ENCODE measurements at places on chromosomes 13 and 19. TPM values are rescaled to one million over a fixed set of nuclear protein-coding genes. Genes with fewer than 3 reads are reported as not detected.

DNA sequence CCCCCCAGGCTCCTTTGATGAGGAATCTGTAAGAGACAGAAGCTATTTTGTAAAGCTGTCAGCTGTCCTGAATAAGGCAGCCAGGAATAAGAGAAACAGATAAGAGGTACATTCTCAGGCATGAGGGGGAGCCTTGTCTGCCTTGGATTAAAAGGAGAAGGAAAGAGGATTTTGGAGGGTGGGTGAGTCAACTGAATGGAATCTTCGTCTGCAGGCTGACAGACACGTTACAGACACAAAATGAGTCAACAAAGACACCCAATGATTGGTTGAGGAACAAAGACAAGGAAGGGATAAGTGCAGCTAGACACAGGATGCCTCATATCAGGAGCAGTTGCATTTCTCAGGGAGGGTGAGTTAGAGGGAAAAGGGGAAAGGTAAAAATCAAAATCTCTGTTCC lies 162.5 kb downstream of the OLFM4 start:
- DNase-seq = no peak

DNA sequence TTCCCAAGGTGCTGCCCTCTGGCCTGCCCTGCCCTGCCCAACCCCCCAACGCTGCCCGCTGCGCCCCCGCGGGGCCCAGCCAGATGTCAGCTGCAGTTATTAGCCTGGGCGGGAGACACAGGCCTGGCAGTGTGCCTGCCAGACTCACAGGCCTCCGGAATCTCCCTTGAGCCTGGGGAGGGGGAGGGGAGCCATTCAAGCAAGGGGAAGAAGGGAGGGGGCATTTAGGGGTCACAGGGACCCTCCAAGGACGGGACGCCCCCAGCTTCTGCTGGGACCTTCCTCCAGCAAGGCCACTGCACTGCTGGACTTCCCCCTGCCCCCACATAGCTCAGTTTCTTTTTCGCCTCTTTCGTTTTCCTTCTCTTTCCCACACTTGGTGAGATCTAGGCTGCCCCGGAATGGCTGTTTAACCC lies 2.6 kb upstream of the JUNB start:
- peak; percentile 92 for DNase-seq

DNA sequence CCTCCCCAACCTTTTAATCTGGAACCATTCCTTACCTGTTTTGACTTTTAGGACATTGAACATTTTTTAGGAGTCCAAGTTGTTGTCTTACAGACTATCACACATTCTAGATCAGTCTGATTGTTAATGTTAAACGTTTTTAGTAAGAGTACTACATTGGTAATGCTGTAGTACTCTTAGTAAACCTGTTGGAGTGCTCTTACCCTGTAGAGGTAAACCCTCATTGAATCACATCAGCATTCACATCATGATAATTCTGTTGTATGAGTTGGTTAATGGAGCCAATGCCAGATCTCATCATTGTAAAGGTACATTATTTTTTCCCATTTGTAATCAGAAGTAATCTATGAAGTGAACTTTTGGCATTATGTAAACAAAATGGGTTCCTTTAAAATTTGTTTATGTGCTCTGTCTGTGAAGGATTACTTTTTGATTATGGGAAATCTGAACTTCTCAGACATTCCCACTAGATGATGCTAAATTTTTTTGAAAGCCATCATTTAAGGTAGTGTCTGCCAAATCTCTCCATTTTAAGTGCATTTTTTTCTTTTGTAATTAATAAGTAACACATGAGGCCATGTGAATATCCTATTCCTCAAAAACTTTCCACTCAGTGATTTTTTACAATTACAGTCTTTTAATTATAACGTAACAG lies 55.2 kb downstream of the VWA8 start:
- DNase-seq = no peak

DNA sequence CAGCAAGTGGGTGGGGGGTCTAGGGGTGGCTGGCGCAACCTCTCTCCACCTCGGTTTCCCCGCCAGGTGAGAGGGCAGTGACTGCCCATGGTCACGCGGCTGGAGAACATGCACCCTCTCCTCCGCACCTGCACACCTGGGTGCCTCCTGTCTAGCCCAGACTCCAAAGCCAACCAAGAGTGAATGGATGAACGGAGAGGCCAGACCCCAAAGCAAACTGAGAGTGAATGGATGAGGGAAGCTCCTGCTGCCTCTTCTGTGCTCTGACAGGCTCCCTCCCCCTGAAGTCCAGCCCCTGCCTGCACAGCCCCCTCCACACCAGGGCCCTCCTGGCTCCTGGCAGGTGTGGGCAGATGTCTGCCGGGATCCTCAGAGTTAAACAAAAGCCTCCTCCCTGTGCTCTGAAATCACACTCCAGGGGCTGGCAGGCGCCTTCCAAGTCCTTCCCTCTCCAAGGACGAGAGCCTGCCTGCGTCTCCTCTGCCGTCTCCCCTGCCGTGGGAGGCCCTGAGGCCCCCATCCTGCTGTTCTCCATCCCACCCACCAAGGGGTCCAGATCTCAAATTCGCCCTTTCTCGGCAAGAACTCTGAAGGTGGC lies 2.2 kb downstream of the SBNO2 start:
- DNase-seq = no peak

DNA sequence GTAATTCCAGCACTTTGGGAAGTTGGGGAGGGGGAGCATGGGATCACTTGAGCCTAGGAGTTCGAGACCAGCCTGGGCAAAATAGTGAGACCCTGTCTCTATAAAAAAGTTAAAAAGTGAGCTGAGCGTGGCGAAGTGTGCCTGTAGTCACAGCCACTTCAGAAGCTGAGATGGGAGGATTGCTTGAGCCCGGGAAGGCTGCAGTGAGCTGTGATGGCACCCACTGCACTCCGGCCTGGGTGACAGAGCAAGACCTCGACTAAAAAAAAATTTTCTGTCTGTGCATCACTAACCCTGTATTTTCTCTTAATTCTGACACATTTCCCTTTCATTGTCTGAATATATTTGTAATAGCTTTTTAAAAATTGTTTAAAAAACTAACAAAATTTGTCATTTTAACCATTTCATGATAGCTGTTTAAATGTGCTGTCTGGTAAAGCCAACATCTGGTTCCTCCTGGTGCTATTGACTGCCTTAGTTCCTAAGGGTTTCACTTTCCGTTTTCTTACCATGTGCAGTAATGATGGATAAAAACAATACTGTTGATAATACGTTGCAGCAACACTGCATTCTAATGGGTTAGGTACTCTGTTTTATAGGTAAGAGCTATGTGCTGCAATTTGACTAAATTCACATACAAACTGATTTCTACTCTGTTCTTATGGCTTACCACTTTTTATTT lies 29.7 kb downstream of the LATS2 start:
- DNase-seq = no peak

DNA sequence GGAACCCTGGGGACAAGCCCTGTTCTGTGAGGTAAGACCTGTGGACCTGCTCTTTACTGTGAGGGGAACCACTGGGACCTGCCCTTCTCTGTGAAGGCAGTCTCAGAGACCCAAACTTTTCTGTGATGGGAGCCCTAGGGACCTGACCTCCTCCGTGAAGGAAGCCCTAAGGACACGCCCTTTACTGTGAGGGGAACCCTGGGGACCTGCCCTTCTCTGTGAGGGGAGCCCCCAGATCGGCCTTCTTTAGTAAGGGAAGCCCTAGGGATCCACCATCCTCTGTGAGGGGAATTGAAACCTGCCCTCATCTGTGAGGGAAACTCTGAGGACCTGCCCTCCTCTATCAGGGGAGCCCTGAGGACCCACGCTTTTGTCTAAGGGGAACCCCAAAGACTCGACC lies 343.5 kb downstream of the UQCRFS1 start:
- DNase-seq = no peak

- DNase-seq = peak; percentile 46
Measured at GRCh38 chr19:52898101-52898500, 666 bp upstream of the ZNF320 start.

GRCh38 chr13:53126841-53127245 lies 98.2 kb downstream of the OLFM4 start:
- DNase-seq = peak; percentile 42

- DNase-seq = no peak
Measured at GRCh38 chr19:46625731-46626130, 842 bp upstream of the PTGIR start.

GRCh38 chr19:11054628-11055027 lies 34.6 kb upstream of the LDLR start:
- DNase-seq = no peak

GRCh38 chr19:41334793-41335192 lies 18.9 kb downstream of the TGFB1 start:
- no peak for DNase-seq

DNA sequence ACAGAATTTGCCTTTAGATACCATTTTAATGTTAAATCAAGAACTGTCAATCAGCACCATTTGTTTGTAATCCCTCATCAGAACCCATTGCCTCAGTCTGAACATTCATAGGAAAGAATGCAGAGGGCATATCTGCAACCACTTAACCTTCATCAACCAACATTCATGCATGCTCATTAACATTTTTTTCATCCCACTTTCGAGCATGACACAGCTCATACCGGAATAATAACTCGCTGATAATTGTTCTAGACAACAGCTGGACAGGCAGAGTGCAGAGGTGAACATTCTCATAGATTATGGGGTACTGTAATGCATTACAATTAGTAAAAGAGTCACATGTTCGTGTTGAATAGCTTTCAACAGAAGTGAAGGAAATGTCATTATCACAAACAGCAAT lies 216.8 kb downstream of the DIAPH3 start:
- no peak for DNase-seq

The VSIG10L gene
- 0.65 TPM for total RNA-seq

The ZNF229 gene
- 6.1 TPM for total RNA-seq

The OLFM4 gene
- total RNA-seq = 0.40 TPM

The APC2 gene
- total RNA-seq = 0.22 TPM

The GNG7 gene
- total RNA-seq = 35.2 TPM

The FAM216B gene
- total RNA-seq = 4.6 TPM

The CRLF1 gene
- total RNA-seq = 20.6 TPM

The CBARP gene
- 1.1 TPM for total RNA-seq

The TPRX1 gene
- total RNA-seq = not detected
